ENCODE measurements at places on chromosomes 6 and 20. TPM values are rescaled to one million over a fixed set of nuclear protein-coding genes. Genes with fewer than 3 reads are reported as not detected.
A peak's percentile ranks its signal among the peaks of the same experiment; 100 is the strongest.

BPIFA1 gene
- not detected for polyA plus RNA-seq

DNA sequence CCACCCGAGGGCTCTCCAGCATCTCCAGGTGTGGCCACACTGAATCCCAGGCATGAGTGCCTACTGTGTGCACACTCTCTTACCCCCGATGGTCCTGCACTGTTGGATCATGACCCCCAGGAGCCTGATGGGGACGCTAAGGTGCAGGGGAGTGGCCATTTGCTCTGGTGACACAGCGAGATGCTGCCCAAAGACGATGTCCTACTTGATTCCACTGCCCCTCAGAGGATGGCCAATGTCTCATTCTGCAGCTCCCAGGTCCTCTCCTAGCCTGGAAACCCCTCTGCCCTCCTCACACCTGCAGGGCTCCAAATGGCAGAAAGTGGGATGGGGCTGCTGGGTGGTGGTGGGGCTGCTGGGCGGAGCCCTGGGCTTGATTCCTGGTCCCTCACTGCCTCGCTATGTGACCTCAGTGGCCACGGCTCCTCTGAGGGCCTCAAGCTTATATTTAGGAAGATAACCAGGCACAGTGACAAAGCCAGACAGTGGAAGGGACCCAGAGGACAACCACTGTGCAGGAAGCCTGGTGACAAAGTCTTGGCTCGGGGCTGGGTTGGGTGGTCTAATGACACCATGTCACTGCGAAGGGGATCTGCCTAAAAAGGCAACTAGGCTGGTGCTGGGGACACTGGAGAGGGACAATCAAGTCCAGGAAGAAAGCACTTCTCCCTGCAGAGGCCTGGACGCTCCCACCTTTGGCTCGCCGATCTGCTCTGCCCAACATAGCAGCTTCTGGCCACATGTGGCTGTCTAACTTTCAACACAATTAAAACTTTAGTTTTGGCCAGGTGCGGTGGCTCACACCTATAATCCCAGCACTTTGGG, 28.4 kb downstream of the TGM2 start:
- DNase-seq = peak; percentile 43

DNA sequence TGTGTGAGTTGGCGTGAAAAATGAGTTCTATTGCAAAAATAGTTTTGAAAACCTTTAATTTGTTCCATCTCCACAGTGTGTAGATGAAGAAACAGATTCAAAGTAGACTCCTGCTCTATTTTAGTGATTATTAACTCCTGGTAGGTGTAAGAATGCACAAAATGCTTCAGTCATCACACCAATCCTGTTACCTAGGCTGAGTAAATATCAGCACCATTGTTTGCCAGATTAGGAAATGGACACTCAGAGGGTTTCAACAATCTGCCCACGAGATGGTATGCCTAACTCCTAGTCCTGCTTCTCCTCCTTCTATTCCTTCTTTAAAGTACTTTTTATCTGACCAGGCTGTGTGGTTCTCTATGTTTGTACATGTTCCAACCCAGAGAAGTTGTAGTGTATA, 108.9 kb upstream of the AHI1 start:
- DNase-seq = no peak

DNA sequence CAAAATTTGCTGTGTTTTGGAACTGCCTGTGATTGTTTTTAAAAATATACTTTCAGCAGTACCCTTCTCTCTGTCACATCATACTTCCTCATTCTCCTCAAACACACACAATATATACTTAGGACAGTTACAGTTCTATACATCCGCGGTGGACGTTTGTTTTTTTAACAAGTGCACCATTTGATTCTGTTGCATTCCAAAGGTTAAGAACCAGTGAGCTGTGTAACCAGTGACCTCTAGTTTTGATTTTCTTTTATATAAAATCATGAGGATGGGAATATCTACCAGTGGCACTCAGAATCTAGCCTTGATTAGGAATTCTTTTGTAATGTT, 152.8 kb downstream of the CARMIL1 start:
- no peak for DNase-seq

TNFAIP3 gene
- polyA plus RNA-seq = 23.2 TPM

PLCB1 gene
- polyA plus RNA-seq = 1.2 TPM

DNA sequence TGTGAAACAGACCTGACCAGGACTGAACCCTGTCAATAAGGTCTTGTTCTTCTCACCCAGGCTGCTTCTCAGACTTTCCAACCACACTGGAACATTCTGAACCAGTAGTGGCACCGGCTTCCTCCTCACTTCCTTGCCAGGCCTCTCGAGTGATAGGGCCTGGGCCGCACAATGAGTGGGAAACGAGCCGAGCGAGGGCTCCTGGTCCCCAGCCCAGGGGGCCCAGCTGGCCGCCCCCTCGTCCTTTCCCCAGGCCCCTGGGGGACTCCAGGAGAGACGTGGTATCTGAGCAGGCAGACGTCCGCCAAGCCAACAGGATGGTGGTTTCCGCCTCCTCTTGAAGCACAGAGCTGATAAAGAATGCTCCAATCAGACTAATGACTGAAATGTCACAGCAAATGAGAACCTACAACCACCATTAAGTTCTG, 117.9 kb downstream of the GMDS start:
- DNase-seq = peak; percentile 86

Data from spleen (tissue), 13 donors.